Neural crest cell (in vitro differentiated cells): ENCODE measurements at places on chromosomes 7 and 10. TPM values are rescaled to one million over a fixed set of nuclear protein-coding genes. Genes with fewer than 3 reads are reported as not detected.

The VWDE gene
- not detected in 2 replicates for total RNA-seq

The SAP25 gene
- total RNA-seq: 3.4 and 4.6 TPM in 2 replicates

GRCh38 chr7:107778283-107778682 lies 24.7 kb downstream of the SLC26A3 start:
- no peak for DNase-seq

DNA sequence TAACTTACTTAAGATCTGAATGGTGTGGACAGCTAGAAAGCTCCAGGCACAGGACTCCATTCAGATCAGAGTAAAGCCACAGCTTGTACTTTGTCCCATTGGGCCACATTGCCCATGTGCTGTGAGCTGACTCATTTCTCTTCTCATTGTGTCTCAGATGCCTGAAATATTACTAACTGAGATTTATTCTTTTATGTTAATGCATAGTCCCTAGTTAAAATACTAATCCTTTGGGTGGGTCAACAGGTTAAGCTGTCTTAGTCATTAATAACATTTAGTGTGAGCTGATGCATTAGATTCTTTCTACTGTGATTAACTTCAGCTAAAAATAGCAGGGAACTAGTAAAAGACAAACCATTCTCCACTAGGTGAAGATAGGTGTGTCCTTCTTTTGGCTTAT lies 104.7 kb upstream of the ARMC3 start:
- no peak for DNase-seq

DNA sequence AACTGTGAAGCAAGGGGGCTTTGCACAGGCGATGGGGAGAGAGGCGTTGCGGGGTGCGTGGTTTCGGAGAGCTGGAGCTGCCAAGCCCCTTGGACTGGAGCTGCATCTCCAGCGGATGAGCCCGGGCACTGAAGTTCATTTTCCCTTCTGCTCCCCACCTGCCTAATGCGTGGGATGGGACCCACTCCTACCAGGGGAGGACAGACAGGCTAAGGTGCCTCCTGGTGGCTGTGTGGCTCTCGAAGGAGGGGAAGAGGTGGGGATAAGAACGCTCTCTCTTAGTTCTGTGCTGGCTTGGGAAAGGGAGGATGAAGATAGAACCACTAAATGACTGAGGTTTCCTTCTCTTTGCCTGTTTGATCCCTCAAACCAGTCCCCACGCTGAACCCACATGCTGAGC lies 177.6 kb upstream of the PITRM1 start:
- DNase-seq: no peak

The STRIP2 gene
- total RNA-seq: 11.6 and 13.0 TPM in 2 replicates

- DNase-seq: no peak
These were observed 58.5 kb downstream of the ZNF783 start for GRCh38 chr7:149320313-149321124.

- no peak for DNase-seq
These were observed 13.9 kb upstream of the BMS1 start for GRCh38 chr10:42768581-42769152.

DNA sequence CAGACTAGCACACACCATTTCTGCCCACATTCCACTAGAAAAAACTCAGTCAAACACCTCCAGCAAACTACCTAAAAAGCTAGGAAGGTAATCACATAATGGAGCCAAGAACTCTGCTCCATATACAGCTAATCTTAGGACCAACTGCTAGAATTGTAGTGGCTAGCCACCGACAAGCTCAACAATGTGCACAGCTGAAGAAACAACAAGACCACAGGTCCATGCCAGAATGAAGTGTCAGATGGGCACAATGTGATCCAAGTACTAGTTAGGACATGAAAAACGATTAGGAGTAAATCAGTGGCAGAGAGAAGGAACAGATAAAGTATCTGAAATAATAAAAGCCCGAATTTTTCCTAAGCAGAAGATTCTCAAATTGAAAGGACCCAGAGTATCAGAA lies 38.6 kb downstream of the TMEM106B start:
- no peak for DNase-seq

The HOXA3 gene
- total RNA-seq: 10.6 and 11.3 TPM in 2 replicates

The NPTX2 gene
- total RNA-seq: 15.9 and 16.3 TPM in 2 replicates

GRCh38 chr10:14621037-14621436 lies 153.7 kb downstream of the FAM107B start:
- no peak for DNase-seq

- DNase-seq: peak; percentile 39
These were observed 23.5 kb downstream of the TMEM273 start for GRCh38 chr10:49164559-49165188.

- DNase-seq: no peak
These were observed 382.4 kb downstream of the PLXNA4 start for GRCh38 chr7:132193898-132194297.

The ELFN1 gene
- total RNA-seq: 8.5 and 9.4 TPM in 2 replicates

DNA sequence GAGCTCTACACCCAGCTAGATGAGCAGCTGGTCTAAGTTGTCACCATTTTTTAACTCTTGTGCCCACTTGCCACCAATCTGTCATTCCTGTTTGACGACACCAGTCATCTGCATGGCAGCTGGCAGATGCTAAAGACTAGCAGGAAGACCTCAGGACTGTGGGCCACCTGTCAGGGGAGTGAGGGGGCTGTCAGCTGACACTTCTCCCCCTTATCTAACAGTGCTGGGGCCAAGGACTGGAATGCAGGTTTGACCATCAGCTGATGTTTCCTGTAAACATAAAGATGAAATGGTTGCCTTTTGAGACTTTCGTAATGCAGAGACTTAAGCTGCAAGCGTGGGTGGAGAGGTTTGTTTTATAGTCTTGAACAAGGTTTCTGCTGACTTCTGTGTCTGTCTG lies 93.5 kb downstream of the WNT2 start:
- DNase-seq: no peak

The TMEM254 gene
- total RNA-seq: 30.6 and 33.8 TPM in 2 replicates

The HDAC9 gene
- 28.3 and 32.3 TPM in 2 replicates for total RNA-seq

DNA sequence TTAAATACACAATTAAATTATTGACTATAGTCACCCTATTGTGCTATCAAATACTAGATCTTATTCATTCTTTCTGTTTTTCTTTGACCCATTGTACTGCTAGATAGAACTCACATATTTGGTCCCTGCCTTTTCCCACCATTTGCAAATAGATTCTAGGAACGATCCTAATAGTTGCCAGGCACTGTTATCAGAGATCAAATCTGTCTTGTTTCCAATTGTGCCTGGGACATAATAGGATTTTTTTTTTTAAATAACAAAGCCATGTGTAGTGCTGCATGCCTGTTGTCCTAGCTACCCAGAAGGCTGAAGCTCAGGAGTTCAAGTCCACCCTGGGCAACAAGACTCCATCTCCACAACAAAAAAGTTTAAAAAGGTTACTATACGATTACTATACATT lies 72.0 kb downstream of the C1GALT1 start:
- no peak for DNase-seq

DNA sequence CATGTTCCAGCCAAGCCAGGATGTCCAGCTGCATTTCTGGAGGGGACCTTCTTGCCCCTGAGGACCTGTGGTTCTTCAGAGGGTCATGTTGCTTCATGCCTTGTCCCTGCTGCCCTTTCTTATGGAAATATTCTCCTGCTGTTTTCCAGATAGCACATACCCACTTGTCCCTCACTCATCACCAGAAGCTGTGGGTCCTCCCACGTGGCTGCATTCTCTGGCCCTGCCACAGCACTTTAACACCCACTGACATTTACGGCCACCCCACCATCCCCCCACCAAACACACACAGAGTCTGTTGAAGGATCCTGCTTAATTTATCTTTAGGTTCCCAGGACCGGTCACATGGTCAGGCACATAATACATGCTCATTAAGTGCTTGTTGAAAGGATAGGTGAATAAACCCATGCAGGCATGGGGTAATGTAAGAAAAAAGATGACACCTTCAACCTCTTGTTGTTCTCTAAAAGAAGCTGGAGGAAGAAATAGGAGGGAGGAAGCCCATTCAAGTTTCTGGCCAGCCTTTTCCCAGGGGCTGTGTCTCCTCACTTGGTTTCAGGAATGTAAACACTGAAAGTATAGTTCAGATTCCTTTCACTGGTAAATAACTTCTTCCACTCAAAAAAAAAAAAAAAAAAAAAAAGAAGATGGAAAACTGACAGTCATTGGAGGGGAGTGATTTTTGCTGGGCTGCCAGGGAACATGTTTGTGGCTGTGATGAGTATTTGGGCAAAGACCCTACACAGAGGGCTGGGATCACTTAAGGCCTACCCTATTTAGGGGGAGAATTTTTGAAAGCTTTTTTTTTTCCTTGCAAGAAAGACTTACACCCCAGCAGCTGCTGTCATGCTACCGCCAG lies 19.8 kb upstream of the BMPER start:
- no peak for DNase-seq

DNA sequence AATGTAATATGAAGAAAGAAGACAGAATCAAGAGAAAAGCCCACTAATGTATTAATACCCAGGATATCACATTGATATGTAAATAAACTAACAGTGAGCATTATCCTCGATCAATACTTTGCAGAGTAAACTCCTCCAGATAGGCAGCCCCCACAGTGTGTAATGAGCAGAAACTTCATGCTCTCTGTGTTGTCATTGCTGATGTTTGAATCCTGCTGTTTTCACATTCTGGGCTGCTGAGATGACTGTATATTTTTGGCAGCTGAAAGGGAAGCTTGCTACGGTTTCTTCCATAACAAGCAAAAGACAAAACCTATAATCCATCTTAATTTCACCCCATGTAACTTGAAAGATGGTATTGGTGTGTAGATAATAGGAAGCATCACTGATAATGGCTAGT lies 15.3 kb upstream of the THSD7A start:
- DNase-seq: no peak

GRCh38 chr10:78491812-78492211 lies 458.1 kb downstream of the RPS24 start:
- no peak for DNase-seq
